ENCODE measurements at places on chromosomes 13 and 19.
A peak's percentile ranks its signal among the peaks of the same experiment; 100 is the strongest.

GRCh38 chr19:47111682-47112165 is 1.9 kb downstream of the ZC3H4 start:
- DNase-seq: no peak

DNA sequence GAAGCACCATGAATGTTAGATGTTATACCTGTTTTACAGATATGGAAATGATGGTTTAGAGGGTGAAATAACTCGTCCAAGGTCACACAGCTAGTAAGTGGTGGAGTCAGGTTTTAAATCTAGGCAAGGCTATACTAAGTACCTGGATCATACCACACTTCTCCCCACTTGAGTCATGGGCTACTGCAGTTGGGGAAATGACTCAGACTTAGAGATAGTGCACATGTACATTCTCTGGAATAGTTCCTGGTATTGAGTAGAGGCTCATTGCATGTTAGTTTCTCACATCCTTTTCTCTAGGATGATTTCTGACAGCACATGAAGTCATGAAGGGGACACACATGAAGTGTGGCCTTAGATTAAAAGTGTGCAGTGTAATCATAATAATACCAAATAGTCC is 76.2 kb upstream of the TNFSF11 start:
- DNase-seq: peak; percentile 96

GRCh38 chr13:59834801-59835200 is 328.9 kb downstream of the DIAPH3 start:
- peak; percentile 69 for DNase-seq

GRCh38 chr19:38538386-38538785 is 79.4 kb downstream of the MAP4K1 start:
- DNase-seq: no peak

DNA sequence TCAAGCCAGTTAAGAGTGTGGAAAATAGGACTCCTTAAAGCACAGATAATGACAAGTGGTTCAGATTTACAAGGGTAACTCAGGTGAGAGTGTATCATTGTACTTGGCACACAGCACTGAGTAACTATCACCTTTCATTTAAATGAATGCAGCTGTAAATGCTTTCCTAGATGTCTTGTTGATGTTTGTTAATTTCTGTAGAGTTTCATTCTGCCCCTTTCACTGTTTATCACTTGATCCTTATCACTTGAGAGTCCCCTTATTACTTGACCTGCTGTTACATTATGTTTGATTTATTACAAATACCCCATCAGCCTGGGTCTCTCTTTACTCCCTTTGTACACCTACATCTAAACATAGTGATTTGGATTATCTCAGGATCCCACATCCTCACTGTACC is 38.1 kb upstream of the ZNF527 start:
- no peak for DNase-seq
